ENCODE measurements at places on chromosomes 4 and X.

DNA sequence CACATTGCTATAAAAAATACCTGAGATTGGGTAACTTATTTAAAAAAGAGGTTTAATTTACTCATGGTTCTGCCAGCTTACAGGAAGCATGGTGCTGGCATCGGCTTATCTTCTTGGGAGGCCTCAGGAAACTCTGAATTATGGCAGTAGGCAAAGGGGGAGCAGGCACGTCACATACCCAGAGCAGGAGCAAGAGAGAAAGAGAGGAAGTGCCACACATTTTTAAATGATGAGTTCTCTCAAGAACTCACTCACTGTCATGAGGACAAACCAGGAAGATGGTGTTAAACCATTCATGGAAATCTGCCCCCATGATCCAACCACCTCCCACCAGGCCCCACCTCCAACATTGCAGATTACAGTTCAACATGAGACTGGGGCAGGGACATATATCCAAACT lies 10.0 kb upstream of the AFF1 start:
- no peak for DNase-seq

- no peak for DNase-seq
Measured at GRCh38 chrX:130682990-130683389, 220.0 kb downstream of the ENOX2 start.

GRCh38 chrX:19214311-19214710 lies 92.0 kb upstream of the ADGRG2 start:
- DNase-seq = no peak

GRCh38 chrX:40550066-40550465 lies 30.7 kb upstream of the ATP6AP2 start:
- DNase-seq = no peak

GRCh38 chrX:113741744-113742143 lies 842.1 kb upstream of the HTR2C start:
- DNase-seq = no peak

- no peak for DNase-seq
Measured at GRCh38 chr4:53192496-53192895, 173.4 kb downstream of the SCFD2 start.

DNA sequence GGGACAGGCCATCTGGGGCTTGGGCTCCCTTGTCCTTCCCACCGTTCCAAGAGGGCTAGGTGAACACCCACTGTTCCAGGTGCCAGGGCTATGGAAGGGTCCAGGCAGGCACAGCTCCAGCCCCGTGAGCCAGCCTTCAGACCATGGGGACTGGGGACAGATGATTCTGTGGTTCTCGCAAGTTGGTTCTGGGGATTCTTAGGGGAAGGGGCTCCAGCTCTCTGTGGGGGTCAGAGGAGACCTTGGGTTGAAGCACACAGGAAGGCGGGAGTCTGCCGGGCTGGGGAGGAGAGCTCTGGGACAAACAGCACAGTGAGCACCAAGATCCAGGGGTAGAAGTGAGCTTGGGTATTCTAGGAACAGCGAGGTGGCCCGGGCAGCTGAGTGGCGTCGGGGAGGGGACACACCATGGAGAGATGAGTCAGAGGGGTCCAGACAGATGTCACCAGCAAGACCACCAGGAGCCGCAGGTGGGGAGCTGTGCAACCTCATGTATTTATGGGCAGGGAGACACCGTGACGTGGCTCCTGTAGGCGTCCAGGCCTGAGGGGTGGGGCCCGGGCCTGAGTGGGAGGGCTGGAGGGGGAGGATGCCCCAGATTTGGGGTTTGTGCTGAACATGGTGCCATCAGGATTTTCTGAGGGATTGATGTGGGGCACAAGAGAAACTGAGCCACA lies 48.8 kb upstream of the HMX1 start:
- DNase-seq = no peak

DNA sequence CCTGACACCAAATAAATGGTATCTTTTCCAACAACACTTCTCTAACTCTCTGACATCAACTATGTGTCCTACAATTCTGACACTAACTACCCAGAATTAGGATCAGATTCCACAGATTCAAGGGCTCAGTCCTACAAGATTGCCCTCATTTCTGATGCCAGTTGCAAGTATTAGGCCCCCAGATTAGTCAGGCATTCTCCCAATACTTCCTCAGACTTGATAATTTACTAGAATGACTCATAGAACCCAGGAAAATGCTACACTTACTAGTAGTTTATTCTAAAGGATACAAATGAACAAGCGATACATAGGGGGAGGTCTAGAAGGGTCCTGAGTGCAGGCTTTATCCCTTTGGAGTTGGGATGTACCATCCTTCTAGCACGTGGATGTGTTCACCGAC lies 8.5 kb downstream of the TIGD2 start:
- DNase-seq = no peak

- no peak for DNase-seq
Measured at GRCh38 chr4:67333664-67334063, 211.6 kb downstream of the CENPC start.

DNA sequence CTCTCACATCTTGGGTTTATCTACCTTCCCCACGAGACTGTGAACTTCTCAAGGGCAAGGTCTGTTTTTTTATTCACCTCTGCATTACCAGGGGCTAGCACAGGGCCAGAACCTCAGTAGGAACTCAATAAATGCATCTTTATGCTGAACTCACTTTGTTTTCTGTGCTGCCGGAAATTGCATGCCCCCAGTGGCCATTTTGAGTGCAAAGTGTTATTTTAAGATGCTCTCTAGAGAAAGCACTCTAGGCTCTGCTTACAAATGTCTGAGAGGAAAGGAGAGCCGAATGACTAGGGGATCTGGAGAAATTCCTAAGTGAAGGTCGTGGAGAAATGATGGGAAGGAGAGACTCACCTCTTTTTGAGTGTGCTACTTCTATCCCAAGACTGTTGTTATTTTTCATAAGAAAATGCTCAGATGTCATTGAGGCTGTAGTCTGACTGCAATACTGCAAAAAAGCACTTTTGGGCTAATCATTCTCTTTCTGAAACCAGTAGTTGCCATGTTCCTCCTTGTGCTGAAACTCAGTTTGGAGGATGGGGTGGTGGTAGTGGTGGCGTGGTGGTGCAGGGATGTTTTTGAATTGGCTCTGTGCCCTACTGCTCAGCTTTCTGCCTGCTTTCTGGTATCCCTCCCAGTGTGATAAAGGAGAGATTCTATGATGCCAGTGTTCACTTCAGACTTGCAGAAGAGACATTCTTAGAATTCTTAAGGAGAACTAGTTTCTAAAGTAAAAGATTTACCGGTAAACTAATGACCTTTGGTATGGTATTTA lies 41.3 kb downstream of the DOCK11 start:
- DNase-seq = no peak

- DNase-seq = no peak
Measured at GRCh38 chrX:69085826-69086225, 79.4 kb downstream of the PJA1 start.

DNA sequence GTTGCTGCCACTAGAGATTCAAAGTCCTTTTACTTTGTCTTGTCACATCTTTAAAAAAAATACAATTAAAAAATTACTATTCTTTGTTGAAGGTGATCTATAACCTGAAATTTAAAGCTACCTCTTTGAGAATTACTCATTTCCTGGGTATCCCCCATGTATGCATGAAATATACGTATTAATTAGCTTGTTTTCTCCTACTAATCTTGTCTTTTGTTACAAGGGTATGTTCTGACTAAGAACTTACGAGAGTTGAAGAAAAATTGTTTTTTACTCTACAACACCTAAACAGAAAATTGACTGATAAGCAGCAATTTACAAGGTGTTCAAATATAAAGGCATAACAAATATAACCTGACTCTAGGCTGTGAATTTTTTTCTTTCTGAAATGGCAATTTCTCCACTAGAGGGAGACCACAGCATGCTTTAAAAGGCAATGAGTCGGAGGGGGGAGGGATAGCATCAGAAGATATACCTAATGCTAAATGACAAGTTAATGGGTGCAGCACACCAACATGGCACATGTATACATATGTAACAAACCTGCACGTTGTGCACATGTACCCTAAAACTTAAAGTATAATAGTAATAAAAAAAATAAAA lies 249.6 kb downstream of the OPHN1 start:
- no peak for DNase-seq

DNA sequence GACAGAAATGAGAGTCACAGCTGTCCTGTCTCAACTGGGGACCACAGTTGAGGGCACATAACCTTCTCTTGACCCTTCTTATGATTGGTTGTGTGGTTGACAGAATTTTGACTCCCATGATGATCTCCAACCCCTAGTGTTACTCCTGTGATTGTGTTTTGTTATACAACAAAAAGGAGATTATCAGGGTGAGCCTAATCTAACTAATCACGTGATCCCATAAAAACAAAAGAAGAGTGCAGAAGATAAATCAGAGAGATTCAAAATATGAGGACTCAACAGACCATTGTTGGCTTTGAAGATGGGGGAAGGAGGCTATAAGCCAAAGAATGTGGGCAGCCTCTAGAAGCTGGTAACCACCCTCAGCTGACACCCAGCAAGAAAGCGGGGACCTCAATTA lies 72.7 kb downstream of the GUCY2F start:
- DNase-seq = no peak

- DNase-seq = no peak
Measured at GRCh38 chr4:89486042-89486441, 178.4 kb upstream of the GPRIN3 start.

DNA sequence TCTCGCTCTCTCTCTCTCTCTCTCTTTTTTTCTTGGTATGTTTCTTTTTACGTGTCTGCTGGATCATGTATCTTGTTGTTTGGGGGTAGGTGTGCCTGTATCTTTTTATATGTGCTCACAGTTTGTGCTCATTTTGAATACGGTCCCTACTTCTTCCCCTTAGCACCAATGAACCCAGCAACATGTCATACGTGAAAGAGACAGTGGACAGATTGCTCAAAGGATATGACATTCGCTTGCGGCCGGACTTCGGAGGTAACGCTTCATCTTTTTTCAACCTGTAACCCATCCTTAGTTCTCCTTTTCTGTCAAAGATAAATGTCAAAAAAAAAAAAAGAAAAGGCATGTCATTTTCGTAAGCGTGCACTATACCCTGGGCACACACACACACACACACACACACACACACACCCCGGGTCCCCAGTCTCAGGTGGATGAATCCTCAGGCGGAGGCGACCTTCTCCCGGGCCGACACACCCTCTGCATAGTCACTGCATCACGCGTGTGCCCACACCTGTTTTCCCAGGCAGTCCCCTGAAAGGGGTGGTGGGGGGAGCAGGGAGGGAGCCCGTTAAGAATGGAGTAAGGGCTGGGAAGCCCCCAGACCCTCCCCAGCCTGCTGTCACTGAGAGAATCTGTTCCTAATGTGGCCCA lies 511 bp downstream of the GABRB1 start:
- no peak for DNase-seq

- DNase-seq = no peak
Measured at GRCh38 chr4:98046665-98047064, 96.6 kb downstream of the STPG2 start.

DNA sequence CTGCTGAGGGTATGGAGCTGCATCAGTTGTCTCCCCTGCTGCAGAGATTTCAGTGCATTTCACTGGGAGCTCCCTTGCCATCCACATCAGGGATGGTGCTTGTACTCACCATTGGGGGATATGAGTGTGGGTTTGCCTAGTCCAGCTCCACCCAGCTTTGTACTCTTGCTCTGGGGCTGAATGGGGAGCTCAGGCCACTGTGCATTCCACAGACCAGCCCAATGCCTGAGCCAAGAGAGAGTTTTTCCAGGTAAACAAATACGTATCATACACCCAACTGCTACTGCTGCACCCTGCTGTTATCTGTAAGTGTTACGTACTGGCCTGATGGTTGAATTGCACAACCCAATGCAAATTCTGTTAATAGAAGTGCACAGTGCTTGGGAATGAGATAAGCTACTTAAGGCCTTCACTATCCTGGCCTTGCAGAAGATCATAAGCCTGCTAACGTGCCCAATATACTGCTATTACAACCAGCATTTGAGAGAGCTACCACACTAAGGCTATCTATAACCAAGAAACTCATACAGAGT lies 205.0 kb upstream of the DMD start:
- no peak for DNase-seq

DNA sequence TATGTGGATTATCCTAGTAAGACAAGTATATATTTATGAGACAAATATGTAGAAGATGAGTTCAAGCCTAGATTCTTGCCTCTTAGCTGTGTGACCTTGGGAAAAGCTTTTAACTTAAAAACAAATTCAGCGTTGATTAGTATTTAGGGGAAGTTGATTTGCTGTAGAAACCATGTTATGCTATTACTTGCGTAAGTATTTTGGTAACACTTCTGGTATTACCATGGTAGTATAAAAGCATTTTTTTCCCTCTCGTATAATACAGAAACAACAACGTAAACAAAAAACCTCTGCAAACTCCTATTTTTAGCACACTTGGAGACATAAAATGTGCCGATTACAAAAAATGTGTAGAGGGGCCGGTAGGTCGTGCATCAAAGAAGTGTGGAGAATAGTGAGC lies 33.2 kb downstream of the STAG2 start:
- DNase-seq = no peak

DNA sequence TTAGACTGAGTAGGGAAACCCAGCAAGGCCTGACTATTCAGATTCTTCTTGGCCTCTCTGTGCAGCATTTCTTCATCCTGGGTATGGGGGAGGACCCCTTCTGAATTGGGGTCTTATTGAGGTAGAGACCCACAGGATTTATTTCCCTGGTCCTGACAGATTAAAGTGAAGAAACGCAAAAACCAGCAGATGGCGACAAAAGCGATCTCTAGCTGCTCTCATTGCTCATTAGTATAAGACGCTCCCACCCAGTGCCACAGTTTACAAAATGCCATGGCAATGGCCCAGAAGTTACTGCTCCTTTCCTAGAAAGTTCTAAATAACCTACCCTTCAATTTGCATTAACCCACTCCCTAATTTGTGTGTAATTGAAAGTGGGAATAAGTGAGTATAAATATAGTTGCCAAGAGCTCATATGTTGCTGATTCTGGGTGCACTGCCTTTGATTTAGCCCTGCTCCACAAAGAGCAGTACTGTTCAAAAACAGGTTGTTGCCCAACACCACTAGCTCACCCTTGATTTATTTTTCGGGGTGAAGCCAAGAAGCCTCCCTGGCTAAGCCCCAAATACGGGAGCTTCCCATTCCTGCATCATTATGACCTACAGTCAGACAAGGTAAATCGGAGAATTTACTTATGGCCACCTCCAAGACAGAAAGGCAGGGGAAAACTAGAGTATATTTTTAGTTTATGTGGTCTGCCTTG lies 3.7 kb upstream of the BEX4 start:
- no peak for DNase-seq

- DNase-seq = no peak
Measured at GRCh38 chr4:109560687-109561461, 828 bp downstream of the MCUB start.

- no peak for DNase-seq
Measured at GRCh38 chr4:168421671-168422070, 58.6 kb downstream of the DDX60L start.

- DNase-seq = no peak
Measured at GRCh38 chr4:104907074-104907649, 239.5 kb upstream of the TET2 start.

- DNase-seq = no peak
Measured at GRCh38 chr4:161097821-161098220, 1066.0 kb downstream of the FSTL5 start.

DNA sequence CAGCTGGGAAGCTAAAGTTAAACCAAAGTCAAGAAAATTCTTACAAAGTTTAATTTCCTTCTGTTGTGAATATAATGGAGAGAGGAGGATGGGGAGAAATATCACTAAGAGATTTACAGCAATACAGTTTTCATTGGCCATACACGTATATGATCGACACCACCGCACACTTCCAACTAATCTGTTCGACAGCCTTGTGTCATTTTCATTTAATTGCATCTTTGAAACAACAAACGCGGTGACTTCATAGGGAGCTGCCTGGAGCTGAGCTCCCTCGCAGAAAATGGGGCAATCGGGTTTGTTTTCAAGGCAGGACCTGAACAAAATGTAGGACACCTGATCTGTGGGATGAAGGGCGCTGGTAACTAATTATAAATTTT lies 1.3 kb downstream of the PTPN13 start:
- DNase-seq = no peak

Data from H1 (cell line).